ENCODE measurements at places on chromosomes 1 and 21.
A peak's percentile ranks its signal among the peaks of the same experiment; 100 is the strongest.

DNA sequence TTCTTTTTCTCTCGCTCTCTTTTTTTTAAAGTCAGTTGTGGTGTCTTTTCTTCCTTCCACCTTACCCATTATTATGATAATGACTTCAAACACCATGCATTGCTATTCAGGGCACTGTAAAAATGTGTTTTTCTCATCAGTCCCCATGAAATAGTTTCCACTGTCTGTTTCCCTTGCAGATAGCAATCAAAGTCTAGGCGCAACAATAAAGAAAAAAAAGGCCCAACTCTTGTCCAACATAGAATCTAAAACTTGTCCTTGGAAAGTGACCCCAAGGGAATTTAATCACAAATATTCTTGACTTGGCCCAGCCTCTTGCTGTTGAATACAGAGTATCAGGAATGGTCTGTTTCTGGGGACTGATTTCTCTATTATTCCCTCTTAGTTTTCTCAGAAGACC, 382.5 kb downstream of the PLPP3 start:
- DNase-seq: no peak

DNA sequence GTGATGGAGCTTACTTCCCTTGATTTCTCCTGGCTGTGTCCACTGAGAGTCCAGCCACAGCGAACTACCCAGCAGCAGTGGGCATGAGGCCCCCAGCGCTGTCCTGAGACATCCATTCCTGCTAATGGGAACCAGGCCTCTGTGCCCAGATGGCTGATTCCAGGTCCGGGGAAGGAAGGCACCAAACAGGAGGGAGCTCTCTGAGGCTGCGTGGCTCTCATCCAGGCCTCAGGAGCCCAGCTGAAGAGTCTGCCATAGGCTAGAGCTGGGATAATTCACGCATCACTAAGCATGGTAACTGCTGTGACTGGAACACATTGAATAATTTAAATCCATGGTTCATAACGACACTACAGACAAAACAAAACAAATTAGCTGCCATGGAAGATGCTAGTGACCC, 24.7 kb upstream of the LRRC47 start:
- DNase-seq: no peak

GRCh38 chr1:99650773-99651437, 5.0 kb downstream of the PALMD start:
- no peak for DNase-seq

DNA sequence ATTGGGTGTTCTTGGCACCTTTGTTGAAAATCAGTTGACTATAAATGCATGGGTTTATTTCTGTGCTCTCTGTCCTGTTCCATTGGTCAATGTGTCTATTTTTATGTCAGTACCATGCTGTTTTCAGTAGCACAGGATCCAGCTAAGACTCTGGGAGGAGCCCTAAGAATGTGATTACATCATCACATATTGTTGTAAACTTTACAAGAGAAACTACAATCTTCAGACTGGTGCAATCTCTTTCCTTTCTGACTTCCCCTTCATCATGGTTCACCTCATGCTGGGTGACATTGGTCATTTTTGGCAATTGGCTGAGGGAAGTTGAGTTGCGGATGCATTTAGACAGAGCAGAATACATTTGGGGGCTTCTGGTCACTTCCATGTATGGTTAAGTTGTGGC, 88.4 kb downstream of the C21orf91 start:
- DNase-seq: no peak

- DNase-seq: no peak
Observed at GRCh38 chr1:103341377-103341880, 184.1 kb upstream of the RNPC3 start.

DNA sequence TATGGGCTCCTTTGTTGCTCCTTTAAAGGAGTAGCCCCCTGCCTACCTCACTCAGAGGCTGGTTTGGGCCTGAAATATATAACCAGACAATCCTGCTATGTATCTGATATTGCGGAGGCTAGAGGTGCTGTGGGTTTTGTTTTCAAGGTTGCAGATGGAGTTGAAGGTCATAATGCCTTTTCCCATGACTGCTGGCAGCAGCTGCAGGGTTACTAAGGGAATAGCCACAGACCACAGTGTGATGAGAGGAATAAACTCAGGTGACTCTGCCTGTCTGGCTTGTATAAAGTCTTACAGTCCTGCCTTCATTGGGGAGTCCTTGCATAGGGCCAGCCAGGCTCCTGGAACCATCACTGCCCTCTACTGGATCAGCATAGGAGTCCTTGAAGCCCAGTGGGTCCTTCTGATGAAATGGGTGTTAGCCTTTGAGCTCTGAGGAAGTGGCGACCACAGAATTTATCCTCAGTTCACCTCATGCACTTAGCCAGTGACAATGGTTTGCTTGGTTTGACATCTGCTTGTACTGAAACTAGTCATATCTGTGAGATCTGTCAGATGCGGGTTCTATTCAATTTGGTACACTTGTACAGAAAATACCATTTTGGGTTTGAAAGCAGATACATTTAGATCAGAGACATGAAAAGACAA, 174.4 kb upstream of the HMCN1 start:
- DNase-seq: peak; percentile 45

DNA sequence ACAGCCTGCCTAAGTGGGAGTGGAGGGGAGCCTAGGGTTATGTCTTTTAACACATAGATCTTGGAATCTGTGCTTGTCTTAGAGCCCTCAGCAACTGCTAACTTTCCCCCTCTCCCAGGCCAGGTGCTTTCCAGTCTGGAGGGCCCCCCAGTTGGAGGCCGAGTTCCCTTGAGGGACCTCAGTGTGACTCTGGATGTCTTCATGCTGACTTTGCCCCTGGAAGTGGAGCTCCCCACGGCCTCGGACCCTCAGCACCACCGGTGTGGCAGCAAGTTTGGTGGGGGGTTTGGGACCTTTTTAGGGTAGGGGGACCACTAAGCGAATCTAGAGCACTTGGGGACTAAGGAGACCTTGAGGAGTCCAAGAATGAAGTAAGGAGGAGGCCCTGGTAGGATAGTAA, 22.9 kb downstream of the HYI start:
- DNase-seq: no peak

- DNase-seq: no peak
Observed at GRCh38 chr1:241606544-241606943, 33.6 kb downstream of the CHML start.

- DNase-seq: no peak
Observed at GRCh38 chr1:21539933-21540332, 30.7 kb downstream of the ALPL start.

DNA sequence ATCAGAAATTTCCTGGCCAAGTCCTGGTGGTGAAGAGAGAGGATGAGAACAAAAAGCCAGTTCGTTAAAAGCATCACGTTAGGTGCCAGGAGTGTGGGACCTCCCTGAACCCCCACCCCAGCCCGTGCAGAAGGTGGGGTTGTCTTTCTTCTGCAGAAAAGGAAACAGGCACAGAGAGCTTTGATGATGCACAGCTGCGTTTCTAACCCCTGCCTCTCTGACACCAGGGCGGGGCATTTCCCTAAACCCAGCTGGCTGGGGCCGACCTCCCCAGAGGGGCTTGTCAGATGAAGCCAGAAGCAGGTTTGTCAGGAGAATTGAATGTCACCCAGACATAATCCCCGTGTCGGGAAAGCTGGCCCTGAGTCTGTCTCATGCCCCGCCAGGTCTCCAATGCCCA, 189.3 kb upstream of the EDN2 start:
- no peak for DNase-seq

Data from effector memory CD8-positive, alpha-beta T cell (primary cell).